ENCODE measurements at places on chromosomes 2 and 18.

- no peak for DNase-seq
Measured at GRCh38 chr2:230657906-230658305, 54.7 kb upstream of the CAB39 start.

DNA sequence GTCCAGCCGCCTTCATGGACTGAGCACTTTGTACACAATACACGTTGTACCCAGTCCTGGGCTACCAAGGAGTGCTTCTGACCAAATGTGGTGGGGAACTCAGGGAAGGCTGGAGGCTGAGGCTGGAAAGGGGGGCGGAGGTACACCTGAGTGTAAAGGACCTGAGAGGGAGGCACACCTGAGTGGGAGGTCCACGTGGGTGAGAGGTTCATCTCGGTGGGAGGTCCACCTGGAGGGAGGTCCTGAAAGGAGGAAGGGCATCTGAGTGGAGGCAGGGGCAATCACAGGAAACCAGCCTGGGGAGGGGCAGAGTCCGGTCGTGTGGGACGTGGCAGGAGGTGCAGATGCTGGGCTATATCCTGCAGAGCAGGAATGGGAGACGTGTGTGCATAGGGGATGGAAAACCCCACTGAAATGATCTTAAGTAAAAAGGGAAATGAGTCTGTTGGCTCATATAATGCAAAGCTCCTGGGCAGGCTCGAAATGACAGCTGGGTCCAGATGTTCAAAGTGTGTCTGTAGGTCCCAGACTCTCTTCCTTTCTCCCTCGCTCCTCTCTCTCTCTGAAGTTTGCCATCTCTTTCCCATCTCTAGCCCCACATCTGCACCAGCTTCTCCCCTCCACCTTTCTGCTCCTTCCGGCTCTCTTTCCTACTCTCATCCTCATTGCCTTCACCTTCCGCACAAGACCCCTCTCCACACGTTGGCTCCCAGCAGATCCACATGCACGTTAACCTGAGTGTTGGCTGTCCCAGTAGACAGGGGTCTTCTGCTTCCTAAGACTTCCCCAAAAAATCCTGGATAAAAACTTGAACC, 137.7 kb downstream of the PXDN start:
- no peak for DNase-seq

DNA sequence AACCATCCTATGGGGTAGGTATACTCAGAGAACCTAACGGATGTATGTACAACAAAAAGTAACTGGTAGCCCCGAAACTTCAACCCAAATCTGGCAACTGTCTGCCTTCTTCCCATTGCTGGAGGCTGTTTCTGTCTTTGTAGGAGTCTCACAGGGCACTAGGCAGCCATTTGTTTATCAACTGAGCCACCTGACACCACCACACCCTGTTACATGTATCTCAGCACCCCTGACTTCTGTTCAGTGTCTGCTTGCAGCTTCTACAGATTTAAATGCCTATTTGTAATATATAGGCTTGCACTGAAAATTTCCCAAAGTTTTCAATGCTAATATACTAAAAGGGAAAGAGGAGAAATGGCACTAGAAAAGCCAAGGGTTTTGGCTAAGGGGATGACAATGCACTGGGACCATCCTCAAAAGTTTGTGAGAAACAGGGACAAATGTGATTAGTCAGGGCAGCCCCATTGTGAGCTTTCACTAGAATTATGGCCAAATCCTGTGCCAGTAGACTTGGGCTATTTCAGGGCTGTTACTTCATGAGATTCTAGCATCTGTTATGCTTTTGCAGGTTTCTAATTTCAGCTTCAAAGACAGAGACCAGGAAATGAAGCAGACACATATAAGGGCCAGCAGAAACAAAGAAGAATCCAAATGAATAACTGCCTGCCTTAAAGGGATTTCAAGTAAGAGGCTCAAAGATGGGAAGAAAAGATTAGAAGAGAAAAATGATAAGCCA, 103.3 kb downstream of the MYO5B start:
- DNase-seq: no peak

DNA sequence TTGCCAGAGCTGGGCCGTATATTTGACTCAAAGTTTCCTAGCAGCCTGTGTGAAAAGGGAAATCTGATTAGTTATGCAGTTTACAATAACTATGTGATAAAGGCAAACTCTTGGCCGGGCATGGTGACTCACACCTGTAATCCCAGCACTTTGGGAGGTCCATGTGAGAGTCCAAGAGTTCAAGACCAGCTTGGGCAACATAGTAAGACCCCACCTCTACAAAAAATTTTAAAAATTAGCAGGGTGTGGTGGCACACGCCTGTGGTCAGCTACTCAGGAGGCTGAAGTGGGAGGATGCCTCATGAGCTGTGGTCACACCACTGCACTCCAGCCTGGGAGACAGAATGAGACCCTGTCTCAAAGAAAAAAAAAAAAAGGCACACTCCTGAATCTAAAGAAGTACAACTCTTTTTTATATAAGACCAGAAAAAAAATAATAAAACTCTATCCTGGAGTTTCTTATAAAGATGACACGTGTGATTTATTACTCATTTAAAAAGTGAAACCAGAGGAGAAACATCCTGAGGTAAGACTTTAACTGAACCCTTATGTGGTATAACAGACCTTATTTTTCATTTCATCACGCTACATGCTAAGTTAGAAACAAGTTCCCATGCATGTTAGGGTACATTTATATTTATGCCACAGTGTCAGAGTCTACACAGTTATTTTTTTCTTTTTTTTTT, 32.6 kb upstream of the KCMF1 start:
- DNase-seq: no peak

DNA sequence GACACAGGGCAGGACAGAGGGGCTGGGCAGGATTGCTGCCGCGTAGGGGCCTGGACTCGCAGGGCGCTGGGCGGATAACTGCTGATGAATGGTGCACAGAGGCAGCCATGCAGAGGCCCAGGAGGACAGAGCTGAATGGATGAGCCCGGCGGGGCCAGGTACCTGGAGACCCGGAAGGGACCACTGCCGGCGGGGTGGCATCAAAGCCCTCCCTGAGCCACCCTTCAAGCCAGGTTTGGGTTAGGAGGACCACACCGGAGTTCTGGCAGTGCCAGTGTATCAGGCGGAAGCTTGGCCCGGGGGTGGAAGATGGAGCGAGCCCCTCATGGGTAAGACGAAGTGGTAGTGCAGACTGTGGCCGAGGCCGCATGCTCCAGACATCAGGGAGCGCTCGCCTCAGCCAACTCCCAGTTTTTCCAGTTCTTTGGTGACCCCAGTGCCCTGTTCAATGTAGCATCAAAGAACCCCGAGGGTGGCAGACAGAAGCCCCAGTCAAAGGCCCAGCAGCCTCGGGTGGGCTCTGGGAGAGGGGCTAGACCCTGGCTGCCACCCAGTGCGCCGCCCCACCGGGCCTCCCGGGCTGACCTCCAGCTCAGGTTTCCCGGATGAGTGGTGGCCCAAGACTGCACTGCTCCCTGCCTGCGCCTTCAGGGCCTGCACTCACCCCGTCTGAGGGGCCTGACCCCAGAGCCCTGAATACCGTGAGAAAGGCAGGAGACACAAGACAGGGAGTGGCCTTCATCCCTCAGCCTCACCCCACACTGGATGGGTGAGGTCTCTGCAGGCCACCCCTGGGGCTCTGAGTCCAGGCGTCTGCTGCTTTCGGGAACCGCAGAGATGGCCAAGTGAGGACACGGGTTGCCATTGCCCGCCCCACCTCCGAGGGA, 50.9 kb downstream of the ACAA2 start:
- DNase-seq: no peak

GRCh38 chr2:144876013-144876412, 356.1 kb upstream of the ZEB2 start:
- DNase-seq: no peak

DNA sequence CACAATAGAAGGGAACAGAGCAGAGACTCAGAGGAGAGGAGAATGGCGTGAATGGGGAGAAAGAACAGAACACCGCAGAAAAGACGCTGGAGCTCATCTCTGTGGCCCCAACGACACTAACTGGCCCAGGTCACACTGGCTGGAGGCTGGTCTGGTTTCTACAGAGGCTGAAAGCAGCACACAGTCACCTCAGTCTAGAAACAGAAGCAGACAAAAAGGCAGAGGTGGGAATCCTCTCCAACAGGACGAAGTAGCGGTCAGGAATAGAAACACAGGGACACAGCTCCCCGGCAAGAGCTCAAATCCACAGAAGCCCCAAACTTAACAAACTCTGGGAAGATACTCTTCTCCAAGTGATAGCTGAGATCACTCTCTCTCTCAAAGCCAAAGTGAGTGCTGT, 9.2 kb downstream of the SLC66A2 start:
- DNase-seq: no peak

DNA sequence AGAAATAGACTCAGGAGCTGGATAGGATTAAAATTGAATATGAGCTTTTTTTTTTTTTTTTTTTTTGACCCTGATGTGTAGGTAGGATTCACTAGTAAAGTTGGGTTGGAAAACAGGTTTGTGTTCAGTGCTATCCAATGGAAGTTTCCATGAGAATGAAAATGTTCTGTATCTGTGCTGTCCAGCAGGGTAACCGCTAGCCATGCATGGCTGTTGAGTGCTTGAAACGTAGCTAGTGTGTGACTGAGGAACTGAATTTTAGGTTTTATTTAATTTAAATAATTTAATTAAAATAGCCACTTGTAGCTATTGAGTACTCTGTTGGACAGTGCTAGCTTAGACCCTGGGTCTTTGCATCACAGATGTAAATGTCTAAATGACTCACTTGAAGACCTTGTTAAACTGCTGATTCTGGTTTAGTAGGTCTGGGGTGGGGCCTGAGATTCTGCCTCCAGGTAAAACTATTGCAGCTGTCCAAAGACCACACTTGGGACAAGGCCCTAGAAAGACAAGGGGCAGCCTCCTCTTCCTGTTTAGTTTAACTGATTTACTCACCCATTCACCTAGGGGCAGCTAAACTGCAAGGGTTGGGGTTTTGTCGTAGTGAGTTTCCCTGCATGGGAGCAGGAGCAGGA, 84.7 kb upstream of the STON1 start:
- DNase-seq: no peak

DNA sequence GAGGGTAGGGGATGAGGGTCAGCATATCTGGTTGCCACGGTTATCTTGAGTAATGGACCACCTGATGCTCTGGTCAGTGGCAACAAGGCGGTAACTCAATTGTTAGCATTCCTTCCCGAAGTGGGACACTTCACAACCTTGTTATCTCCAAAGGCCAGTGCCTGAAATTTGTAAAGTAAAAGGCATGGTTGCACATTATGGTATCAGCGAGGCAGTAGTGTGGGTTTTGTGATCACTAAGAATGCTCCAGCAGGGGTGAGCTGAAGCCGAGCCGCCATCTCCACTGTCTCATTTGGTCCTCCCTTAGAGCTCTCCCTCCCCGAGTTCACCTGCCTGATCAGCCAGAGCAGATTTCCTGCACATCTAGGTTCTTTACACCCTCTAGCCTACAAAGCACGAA, 50.5 kb upstream of the LGALSL start:
- no peak for DNase-seq

- DNase-seq: no peak
Measured at GRCh38 chr2:241959751-241960269, 90.3 kb downstream of the RTP5 start.

DNA sequence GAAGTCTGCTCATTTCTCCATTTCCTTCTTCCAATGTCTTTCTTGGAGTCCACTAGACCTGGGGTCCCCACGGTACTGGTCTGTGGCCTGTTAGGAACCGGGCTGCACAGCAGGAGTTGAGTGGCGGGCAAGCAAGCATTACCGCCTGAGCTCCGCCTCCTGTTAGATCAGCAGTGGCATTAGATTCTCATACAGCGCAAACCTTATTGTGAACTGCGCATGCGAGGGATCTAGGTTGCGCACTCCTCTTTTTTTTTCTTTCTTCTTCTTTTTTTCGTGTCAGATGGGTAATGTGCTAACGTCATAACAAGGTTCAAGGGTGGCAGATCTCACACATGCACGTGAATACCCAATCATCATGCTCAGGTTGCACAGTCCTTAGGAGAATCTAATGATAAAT, 53.1 kb upstream of the DLX2 start:
- DNase-seq: no peak

GRCh38 chr18:37845498-37845897, 279.9 kb upstream of the CELF4 start:
- no peak for DNase-seq

GRCh38 chr18:23277399-23277798, 142.1 kb downstream of the CABLES1 start:
- DNase-seq: no peak

GRCh38 chr2:3483227-3483985, 35.9 kb downstream of the ADI1 start:
- DNase-seq: no peak

DNA sequence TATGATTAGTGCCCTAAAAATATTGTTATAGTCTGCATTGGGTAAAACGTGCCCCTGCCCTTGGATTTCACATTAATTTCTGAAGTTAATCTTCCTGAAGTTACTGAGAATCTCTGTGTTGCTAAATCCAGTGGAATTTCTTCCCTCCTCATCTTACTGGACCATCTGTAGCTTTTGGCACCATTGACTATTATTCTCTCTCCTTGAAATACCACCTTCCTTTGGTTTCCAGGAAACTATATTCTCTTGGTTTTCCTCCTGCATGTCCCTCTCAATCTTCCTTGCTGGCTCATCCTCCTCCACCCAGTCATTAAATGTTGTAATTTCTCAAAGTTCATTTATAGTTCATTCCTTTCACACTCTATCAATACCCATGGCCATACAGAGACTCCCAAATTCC, 110.6 kb upstream of the SLC35G4 start:
- DNase-seq: no peak

DNA sequence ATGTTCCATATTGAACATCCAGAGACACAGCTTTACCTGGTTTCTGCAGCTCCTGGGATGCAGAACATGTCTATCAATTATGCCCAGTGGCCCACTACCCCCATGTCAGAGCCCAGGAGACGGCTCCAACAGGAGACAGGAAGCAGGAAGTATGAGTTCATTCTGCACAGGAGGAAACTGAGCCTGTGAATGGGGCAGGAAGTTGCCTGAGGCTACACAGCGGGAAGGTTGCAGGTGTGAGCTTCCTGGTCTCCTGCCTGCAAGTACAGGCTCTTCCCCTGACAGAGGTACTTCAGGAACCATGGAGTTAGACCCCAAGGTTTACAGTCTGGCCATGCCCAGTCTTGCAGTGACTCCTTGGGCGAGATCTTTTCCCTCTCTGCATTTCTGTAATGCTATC, 2.8 kb upstream of the BOK start:
- no peak for DNase-seq

DNA sequence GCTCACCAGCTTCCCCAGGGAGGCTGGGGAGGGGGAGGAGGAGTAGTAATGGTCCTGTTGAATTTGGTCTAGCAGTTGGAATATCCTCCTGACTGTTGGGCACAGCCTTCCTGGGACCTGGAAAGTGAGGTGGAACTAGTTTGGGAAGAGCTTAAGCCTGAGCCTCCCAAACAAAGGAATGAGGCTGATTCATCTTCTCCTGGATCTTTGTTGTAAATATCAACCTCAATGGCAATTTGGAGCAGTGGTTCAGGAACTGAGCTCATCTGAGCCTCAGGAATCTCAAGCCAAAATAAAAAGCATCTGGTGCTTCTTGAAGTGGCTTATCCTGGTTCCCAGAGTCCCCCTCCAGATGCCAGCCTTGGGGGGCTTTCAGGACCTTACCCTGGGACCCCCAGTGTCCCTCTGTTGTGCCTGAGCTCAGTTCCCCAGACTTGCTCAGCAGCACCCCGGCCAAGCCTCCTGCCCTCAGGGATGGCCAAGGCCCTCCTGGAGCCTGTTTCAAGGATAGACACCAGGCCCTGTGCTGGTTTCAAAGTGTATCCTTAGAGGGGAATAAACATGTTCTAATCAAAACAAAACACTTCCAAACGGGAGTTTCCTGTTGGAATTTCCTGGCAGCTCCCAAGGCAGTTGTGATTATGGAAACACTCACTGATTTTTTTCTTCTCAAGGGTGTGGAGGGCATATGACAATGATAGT, 112.6 kb downstream of the DDX1 start:
- no peak for DNase-seq

GRCh38 chr2:69184224-69184623, 171.2 kb downstream of the ANTXR1 start:
- DNase-seq: no peak

Measured in C1 segment of cervical spinal cord (tissue), 14 donors.